ENCODE measurements at places on chromosomes 7 and 10.

GRCh38 chr10:114084215-114084614, 40.5 kb downstream of the ADRB1 start:
- no peak for DNase-seq

DNA sequence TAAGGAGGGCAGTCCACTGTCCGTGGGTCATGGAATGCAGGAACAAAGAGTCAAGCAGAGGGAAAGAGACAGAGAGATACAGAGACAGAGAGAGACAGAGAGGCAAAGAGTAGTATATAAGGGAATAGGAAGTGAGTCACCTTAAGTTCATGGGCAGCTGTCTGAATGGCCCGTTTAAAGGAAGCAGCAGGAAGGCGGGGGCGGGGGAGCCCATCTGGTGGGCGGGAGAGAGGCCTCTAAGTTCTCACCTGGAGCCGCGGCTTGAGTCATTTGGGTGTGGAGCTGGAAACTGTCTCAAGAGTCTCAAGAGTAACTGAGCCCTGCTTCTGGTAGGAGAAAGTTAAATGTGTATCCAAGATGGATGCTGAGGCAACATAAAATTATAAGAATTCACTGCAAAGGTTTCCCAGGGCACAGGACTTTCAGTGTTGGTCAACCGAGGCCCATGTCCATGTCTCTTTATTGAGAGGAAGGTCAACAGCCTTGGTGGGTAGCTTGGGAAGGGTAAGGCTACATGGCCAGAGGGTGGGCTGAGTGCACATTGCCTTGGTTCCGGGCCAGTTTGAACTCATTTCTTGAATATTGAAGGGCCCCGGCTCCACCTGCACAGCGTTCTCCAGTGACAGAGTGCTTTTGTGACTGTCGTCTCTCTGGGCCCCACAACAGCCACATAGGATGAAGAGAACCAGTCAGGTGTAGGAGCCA, 85.5 kb upstream of the CACUL1 start:
- no peak for DNase-seq

GRCh38 chr7:4168041-4168440, 514.1 kb upstream of the FOXK1 start:
- DNase-seq, result no peak

GRCh38 chr10:128631801-128632241, 505.6 kb upstream of the MKI67 start:
- no peak for DNase-seq

DNA sequence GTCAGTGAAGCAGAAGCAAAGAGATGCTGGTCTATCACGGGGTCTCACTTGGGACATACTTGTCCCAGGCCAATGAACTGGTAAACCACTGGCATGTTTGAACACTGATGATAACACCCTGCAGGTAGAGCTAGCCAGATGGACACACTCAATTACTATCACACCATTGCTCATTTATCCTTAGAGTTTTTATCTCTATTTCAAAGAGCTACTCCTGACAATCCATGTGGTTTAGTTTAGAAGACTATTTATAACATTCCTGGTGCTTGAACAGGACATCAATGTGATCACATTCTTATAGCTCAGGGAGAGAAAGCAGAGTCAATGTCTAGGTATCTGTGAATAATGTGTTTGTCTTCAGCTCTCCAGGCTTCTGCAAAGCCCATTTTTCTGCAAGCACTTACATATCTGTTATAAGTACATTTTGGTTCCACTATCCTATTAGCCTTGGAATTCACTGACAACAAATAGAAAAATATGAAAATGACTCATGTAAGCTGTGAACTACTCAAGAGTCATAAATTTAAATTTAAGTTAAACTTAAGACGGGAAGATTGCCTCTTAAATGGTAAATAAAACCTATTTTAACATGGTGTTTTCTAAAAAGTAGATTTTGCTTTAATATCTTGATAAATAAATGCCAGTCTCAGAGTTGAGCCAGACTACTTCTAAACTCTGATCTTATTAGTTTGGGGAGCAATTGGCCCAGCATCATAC, 106.7 kb upstream of the MBL2 start:
- DNase-seq, result no peak

GRCh38 chr10:37572206-37572605, 285.2 kb downstream of the ZNF248 start:
- DNase-seq, result no peak

DNA sequence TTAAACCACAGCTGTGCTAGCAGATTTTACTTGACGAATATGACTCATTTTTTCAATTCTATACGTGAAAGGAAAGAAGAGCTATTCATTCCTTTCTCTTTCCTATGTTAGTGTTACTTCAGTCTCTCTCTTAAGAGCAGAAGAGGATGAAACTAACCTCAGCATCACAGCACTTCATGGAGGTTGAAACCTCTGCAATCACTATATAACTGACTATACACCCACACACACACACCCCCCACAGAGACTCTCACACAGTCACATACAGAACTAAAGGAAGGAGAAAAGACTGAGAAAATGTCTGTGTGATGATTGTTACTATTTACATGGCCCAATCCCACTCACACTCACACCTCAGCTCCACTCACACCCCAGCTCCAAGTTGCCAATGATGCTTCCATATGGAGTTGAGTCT, 104.2 kb downstream of the KIF20B start:
- no peak for DNase-seq

DNA sequence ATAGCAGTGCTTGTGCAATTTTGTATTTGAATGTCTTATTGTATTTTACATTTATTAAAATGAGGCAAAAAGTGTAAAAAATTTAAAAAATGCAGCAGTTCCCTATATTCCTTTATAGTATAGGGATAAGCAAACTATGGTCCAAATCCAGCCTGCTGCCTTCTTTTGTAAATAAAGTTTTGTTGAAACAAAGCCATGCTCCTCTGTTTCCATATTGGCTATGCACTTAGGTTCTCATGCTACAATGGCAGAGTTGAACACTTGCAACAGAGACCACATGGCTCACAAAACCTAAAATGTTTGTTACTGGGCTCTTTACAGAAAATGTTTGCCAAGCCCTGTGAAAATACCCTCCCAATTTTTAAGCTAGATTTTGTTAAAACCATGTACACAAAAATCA, 50.1 kb downstream of the ARHGAP12 start:
- DNase-seq, result no peak

DNA sequence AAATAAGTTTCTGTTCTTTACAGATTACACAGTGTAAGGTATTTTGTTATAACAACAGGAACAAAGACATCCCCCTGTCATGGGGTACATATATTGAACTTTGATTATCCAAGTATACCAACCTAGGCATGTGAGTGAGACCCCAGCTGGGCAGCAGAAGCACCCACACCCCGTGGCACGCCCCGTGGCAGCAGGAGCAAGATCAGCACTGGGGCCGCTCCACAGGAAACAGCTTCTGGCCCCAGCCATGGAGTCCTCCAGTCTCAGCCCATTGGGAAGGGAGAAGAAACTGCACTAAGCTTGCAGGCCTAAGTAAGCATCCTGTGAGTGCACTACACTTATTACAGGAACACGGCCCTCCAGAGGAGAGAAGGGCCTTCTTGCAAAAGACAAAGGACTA, 24.2 kb upstream of the TMEM72 start:
- DNase-seq, result no peak

DNA sequence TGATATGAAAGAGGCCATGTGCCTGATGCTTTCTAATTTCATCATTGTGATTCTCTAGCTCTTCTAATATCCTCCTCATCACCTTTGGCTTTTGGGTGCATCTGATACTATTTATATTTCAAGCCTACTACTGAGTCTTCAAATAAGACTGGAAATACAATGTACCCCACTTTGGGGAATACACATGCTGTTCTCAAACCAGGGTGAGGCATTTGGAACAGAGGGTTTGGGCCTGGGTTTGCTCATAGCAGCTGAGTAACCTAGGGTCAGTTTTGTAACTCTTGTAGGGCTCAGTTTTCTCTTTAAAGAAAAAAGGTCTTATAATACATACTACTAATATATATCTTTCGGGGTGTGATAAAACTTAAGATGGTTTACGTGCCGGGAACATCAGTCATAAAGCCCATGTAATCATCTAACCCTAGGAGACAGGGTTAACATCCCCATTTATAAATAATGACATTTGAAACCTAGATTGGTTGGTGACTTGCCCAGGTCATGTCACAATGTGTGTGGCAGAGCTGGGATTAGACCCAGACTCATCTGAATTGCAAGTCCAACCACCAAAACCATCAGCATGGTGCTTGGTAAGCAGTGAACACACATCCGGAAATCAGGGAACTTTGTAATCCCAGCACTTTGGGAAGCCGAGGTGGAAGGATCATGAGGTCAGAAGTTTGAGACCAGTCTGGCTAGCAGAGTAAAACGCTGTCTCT, 23.0 kb downstream of the AKR1B15 start:
- no peak for DNase-seq

DNA sequence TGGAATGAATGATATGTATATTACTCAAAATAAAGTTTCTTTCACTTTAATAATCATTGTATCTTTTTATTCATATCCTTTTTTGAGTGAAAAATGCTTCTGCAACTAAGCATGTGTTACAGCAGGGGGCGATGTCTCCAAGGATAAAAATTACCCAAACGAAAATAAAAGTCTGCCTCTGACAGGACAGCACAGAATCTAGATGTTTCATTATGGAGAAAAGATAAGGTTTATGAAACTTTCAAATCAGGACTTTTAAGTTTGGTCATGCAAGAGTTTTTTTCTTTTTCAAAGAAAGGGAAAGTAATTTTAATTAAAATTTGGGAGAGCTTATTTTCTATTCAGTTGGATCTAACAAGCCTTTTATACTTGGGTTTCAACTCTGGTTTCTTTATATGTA, 48.4 kb downstream of the TES start:
- peak; percentile 21 for DNase-seq

Data from left renal pelvis (tissue), 4 donors.